RCC 7860 (cell line): ENCODE measurements at places on chromosomes 2 and 18.

DNA sequence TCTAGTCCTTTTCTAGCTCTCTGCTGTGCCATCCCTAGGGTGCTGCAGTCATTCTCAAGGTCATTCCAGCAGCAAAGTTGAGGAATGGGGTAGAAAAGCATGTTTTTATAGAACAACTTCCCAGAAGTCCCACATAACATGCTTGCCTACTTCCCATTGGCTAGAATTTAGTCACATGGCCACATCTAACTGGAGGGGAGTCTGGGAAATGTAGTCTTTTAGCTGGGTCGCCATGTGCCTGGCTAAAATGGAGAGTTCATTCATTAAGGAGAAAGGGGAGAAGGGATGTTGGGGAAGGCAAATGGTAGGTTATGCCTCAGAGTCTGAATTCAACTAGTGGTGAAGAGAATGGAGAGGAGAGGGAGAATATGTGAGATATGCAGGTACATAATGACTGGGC is 85.7 kb downstream of the SLC4A3 start:
- DNase-seq: no peak

GRCh38 chr18:77056344-77057005 is 76.1 kb downstream of the MBP start:
- no peak for DNase-seq

DNA sequence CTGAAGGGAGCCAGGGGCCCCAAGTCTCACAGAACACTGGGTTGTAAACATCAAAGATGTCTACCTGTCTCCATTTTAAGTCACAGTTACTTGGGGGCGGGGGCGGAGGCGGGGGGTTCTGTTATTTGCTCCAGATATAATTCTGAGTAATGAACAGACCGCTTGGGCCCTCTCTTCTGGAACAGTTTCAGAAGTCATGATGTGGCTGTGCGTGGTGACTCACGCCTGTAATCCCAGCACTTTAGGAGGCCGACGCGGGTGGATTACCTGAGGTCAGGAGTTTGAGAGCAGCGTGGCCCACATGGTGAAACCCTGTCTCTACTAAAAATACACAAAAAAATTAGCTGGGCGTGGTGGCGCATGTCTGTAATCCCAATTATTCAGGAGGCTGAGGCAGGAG is 157.9 kb upstream of the APCDD1 start:
- no peak for DNase-seq

- peak; percentile 66 for DNase-seq
These were observed 24.8 kb downstream of the GALM start for GRCh38 chr2:38690499-38691420.

- DNase-seq: peak; percentile 47
These were observed 12.4 kb upstream of the VAPA start for GRCh38 chr18:9901377-9901776.

DNA sequence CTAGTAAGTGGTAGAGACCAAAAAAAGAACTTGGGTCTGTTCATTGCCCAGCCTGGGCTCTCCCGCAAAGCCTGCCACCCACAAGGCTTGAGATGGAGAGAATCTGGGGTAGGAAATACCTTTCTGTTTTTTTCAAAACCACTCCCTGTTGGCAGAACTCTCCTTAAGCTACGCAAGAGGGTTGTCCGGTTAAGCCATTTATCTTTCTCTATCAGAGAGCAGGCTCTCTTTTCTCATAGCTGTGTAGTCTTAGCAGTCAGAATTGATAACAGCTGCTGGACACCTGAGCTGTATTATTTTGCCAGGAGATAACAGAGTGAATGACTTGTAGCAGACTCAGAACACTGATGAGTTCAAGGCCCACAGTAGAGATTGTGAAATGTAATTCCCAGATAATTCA is 1088.1 kb downstream of the TSN start:
- DNase-seq: no peak
